GM19239 (cell line): ENCODE measurements at places on chromosomes 7 and 10.

GRCh38 chr7:155984028-155984580 lies 171.8 kb upstream of the SHH start:
- DNase-seq: no peak

DNA sequence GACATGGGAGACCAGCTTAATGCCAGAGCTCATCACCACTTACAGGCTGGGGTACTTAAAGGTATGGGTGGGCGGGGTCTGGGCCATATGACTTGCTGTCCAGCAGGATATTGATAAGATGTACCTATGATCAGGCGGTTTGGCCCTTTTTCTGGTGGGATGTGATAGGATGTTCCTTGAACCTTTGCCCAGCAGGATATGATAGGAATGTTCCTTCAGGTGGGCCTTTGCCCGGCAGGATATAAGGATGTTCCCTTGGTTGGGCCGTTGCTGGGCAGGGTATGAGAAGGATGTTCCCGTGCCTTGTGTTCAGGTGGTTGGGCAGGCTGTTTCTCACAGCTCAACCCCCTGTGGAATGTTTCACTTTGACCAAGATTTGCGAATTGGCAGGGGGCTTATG lies 187.2 kb upstream of the CXCL12 start:
- no peak for DNase-seq

DNA sequence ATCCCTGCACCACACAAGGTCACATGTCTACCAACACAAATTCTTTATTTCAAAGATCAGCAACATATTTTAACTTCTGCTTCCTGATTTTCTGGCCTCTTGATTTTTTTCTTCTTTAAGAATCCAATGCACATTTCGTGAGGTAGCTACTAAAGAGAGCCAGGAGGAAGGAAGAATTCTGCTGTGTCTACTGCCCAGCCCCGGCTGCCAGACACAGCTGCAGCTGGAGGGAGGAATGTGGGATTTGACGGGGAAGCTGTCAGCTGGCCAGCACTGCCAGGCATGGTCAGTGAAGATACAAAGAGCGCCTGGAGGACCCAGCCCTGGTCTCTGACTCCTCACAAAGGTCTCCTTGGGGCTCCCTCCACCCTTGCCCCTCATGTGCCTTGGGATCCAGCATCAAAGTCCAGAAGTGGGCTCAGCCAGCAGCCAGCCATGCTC lies 6.9 kb upstream of the AOC1 start:
- no peak for DNase-seq

DNA sequence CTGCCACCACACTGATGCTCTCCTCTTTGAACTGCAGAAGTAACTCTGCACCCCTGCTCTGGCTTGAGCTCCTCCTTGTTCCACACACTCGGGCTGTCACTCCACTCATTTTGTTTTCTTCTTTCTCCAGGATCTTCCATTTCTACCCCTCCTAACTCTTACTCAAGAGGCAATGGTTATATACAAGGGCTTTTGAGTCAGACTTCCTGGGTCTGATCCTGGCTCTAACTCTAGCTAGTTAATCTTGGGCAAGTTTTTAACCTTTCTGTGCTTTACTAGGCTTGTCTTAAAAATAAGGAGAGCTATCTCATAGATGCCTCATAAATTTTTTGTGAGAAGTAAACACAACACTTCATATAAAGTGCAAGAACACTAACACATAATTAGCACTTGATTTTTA lies 45.3 kb upstream of the GNAI1 start:
- no peak for DNase-seq

DNA sequence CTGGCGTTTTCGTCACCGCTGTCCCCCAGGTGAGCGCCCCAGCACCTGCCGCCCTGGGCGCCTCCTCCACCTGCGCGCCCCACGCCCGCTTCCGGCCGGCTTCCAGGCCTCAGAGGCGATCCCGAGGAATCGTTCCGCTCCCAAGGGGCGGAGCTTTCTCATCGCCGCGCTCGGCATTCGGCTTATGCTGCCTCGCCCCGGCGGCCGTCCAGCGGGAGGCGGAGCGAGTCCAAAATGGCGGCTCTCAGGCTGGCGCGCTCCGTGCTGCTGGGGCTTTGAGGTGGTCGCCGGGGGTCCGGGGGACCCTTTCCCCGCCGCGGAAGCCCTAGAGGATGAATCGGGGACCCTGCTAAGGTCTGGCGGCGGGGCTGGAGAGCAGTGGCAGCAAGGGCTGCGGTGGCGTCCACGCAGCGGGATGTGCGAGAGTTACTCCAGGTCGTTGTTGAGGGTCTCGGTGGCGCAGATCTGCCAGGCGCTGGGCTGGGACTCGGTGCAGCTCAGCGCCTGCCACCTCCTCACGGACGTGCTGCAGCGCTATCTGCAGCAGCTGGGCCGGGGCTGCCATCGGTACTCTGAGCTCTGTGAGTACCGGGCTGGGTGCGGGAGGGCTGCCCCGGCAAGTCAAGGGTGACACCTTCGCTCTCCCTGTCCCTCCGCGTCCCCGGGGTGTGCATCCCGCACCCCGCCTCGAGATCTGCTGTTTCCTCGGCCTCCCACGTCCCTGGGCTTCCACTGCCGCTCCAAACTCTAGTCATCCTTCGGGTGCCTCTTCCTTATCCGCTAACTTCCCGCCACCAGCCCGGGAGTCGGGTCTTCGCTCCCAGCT lies at the start of gene TAF3:
Gene TAF3 (plus strand): TSS at position 211 of the 826 bp plus-strand sequence. CDS start 205 bp downstream, at position 416.
- peak; percentile 81 for DNase-seq

DNA sequence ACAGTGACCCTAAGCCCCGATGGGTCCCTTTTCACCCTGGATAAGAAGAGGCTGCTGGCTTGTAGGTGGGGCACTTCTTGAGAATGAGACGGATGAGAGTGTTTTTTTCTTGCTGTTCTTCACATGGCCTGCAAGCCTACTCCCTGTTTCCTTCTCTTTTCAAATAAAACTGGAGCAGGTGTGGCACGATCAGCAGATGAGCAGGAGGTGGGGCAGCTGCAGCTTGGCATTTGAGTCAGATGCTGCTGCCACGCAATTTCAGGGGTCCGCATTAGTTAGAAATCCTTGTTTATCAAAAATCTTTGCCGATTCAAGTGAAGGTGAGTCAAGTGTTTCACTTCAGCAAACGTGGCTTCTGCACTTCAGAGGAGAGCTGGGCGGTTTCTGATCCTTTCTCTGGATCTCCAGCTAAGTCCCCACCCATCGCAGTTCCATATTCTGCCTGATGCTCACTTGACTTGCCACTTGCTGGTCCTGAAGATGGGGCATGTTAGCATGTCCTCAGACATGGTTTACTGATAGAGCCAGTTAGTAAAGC lies 20.8 kb downstream of the WDFY4 start:
- DNase-seq: no peak

GRCh38 chr7:63900394-63901203 lies 98.0 kb upstream of the ZNF722 start:
- no peak for DNase-seq

DNA sequence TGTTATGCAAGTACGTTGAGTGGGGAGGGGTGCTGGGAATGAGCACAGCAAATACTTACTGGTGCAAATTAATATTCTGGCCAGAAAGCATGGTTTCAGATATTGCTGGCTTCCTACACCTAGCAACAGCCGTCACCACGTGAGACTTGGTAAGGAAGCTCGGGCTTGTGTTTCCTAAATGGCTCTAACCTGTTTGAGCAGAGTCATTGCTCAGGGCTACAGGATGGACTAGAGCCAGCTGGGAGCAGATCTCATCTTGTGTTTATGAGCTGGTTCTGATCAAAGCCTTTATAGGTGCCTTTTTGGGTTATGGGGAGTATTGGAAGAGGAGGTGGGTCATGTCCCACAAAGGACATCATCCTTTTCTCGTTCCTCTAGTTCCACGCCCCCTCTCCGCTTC lies 200.3 kb downstream of the BUB3 start:
- no peak for DNase-seq
